ENCODE measurements at places on chromosomes 1 and 21.
A peak's percentile ranks its signal among the peaks of the same experiment; 100 is the strongest.

GRCh38 chr1:91774520-91775203, 111.3 kb downstream of the TGFBR3 start:
- no peak for DNase-seq

DNA sequence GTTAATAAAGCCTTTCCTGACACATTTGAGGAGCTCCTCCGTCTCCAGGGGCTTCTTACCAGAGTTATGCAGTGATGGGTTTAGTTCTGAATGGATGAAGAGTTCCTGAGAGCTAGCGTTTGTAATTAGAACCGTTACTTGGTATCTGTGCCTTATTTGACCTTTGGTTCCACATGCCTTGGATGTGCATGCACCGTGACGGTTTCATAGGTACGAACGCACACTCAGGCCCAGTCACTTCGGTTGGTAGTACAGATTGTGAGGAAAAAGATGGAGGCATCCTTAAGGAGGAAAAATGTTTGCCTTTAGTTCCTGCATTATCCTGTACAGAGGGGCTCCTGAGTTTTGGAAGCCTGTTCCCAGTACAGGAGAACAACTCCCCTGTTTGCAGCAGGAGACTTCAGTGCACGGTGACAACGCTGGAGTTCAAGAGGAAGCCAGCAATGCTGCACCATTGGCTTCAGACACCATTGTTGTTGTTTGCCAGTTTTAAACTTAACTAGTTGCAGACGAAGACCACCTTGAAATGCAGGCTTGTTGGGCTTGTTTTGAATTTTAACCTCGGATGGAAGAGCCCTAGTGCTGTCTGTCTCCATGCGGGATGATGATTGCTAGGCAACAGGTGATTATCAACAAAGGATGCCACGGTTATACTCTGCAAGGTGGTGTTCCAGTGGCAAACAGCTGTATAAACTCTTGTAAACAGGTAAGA, 8.2 kb downstream of the RBM15 start:
- no peak for DNase-seq

DNA sequence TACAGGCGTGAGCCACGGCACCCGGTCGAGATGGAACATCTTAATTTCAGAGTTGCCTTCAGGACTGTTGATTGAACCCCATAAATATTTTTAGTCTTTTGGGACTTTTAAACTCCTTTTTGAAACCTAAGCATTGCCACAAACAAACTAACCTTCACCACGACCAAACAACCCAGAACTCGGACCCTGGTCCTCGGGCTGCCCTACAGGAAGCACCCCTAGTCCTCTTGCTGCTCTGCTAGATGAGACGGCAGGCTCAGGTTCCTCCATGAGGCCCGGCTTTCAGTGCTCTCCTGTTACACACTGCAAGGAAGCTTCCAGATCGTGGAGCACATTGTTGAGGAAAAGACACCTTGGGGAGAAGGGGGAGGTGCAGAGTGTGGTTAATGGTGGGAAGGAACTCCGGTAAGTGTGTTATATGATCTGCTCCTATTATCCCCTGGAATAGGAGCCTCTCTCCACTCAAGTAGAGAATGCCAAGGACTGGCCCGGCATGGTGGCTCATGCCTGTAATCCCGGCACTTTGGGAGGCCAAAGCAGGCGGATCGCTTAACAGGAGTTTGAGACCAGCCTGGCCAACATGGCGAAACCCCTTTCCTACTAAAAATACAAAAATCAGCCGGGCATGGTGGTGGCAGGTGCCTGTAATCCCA, 5.7 kb downstream of the EPHX1 start:
- no peak for DNase-seq

GRCh38 chr1:206770531-206771337, at the start of gene IL19:
Gene IL19 (plus strand): TSS chr1:206770773. CDS start chr1:206836663, 65,890 bp downstream.
- DNase-seq, result no peak

DNA sequence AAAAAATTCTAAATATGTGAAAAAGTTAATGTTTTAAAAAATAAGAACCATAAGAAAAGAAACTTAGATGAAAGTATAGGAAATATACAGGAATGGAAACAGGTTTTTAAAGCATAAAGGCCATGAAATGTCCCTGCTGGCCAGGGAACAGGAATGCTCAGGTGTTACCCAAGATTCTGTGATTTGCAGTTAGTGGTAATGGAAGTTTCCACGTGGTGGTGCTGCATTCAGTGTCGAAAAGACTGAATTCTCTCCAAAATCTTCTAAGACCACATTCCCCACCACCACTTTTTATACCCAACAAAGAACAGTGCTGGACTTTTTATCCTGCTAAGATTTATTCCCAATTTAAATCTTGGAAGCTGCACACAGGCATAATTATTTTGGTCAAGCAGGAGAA, 126.2 kb downstream of the PRRX1 start:
- no peak for DNase-seq

DNA sequence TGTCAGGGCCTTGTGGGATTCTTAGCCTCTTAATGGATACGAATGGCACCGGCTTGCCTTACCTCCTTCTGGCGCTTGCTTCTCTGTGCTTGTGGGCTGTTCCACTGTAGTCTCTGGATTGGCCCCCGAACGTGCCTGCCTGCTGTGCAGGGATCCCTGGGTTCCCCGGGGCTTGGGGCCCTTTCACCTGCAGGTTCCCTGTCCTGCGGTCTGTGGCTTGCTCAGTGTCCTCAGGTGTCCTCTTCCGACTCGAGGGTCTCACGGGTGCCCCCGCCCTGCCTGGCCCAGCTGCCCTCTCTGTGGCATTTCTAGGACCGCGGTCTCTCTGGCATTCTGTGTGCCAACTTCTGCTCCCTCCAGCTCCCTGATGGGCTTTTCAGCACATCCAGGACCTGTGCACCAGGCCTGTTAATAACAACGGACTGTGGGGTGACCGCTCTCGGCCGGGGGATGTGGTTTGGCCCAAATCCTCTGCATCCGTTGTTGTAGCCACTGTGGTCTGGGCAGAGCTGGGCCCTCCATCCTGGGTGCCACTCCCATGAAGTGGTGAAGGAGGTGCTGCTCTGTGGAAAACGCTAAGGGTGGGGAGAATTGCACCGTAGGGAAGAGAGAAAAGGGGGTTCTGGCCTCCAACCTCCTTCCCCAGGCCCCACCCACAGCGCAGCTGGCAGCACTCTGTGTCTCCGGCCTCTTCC, 12.4 kb downstream of the COL18A1 start:
- no peak for DNase-seq

GRCh38 chr1:11749203-11749689, 12.7 kb upstream of the C1orf167 start:
- peak; percentile 40 for DNase-seq

GRCh38 chr1:145750426-145750825, 31.1 kb downstream of the CD160 start:
- no peak for DNase-seq

GRCh38 chr1:111454859-111455641, 5.8 kb downstream of the ATP5PB start:
- no peak for DNase-seq

- no peak for DNase-seq
Observed at GRCh38 chr21:42383331-42383730, 12.5 kb downstream of the TMPRSS3 start.

DNA sequence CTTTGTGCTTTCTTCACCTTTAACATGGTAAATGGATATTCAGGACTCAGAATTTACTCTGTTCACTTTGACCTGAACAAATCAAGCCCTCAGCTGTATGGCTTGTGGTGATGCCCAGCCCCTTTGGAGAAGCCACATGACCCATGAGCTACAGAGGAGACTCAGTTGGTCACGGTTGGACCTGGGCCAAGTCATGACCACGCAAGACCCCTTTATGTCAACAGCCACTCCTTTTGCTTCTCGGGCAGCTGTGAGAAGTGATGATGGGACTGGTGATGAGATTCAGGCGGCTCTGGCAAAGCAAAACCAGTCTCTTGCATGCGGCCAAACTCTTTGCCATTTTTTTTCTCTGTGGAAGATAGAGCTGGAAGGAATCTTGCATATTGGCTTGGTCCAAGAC, 96.5 kb upstream of the AJAP1 start:
- no peak for DNase-seq

- no peak for DNase-seq
Observed at GRCh38 chr1:17700945-17701810, 54.0 kb upstream of the ACTL8 start.

DNA sequence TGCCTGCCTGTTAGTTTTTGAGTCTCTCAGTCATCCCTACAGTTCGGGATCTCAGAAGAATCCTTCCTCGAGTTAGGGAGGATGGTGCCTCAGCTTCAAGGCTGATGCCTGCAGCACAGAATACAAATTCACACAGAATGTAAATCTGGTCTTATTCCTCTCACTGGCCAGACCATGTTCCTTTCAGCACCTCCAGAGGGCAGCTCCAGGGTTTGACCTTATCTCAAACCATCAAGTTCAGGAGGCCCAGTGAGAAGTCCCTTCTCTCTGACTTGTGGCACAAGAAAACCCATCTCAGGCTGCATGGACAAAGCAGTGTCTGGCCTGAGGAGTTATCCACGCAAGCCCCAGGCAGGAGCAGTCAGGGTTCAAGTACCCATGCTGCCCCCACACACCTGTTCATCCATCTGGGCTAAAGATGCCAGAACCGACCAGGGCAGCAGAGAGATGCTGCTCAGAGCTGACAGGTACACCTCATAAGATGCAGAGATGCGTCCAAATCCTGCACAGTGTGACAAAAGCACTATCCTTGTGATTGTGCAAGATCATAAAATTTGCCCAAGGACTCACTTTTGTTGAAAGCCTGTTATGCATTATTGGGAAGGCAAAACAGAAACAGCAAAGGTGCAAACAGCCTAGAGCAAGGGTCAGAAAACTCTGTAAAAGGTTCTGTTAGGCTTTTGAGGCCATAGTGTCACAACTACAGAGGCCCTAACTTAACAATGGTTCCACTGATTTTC, 49.8 kb downstream of the BCAR3 start:
- no peak for DNase-seq

GRCh38 chr1:64975127-64975526, 8.8 kb upstream of the JAK1 start:
- no peak for DNase-seq

DNA sequence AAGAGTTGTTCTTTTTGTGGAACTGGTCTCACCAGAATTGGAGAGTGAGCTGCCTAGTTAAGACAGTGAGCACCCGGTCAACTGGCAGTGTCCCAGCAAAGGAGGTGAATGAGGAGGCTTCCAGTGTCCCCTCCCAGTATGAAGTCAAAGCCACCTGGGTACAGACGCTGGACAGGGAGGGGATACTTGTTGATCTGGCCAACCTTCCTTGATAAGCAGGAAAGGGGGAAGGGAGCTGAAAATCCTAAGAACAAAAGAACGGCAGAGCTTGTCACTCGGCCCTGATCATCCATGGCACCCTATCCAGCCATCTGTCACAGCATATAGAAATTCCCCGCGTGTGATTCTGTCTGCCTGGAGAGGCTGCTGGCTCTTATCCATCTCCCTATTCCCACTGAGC, 91.5 kb downstream of the SSBP3 start:
- DNase-seq, result no peak

DNA sequence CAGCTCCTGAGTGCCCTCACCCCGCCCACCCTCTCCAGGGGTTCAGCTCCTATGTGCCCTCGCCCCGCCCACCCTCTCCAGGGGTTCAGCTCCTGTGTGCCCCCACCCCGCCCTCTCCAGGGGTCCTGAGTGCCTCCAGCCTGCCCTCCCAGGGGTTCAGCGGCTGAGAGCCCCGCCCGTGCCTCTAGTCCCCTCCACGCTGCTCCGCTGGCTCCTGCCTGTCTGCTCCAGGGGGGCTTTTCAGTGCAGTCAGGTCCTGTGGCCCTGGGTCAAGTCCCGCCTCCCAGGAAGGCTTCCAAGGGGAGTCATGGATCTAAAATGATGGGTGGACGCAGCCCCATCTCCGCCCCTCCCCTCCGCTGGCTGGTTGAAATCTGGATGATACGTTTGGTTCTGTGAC, 33.8 kb downstream of the SLX9 start:
- DNase-seq, result no peak

GRCh38 chr1:76503100-76503499, 364.2 kb upstream of the ST6GALNAC5 start:
- no peak for DNase-seq

GRCh38 chr1:89876463-89876862, 55.6 kb downstream of the LRRC8D start:
- no peak for DNase-seq

- no peak for DNase-seq
Observed at GRCh38 chr1:185862235-185862634, 128.0 kb downstream of the HMCN1 start.

GRCh38 chr1:108072212-108072611, 107.2 kb upstream of the VAV3 start:
- no peak for DNase-seq

DNA sequence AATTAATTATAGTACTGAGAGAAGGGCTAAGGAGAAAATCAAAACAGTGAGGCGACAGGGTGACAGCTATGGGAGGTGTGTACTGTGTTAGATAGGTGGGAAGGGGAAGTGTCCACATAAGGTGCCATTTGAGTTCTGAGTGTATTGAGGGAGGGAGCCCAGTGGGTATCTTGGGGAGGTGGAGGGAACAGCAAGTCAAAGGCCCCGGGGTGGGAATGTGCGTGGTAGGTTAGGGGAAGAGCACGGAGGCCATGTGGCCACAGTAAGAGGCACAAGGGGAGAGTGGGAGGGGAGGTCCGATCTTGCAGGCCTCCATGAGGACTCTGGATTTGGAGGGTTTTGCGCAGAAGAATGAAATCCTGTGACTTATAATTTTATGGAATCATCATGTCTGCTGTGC, 3.0 kb upstream of the XKR8 start:
- DNase-seq, result no peak

DNA sequence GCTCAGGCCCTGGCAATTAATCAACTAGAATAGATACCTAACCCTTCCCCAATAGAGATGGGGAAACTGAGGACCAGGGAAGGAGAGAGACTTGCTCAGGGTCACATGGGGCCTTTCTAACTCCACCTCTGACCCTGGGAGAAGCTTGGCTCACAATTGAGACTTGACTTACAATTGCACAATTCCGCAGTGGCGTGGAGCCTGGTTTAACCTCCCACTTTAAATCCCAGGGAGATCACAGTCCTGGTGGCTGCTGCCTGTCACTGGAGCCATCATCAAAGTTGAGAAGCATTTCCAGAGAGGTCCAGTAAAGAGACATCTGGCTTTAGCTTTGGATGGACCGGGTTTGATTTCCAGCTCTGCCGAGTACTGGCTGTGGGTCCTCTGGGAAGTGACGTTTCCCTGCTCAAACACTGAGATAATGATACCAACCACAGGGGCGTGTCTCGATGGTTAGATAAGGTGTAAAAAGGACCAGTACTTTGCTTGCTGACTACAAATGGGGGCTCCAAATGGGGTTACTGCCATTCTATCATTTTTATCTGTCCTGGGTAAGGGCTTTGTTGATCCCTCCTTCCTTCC, 39.3 kb downstream of the TRIM62 start:
- no peak for DNase-seq

DNA sequence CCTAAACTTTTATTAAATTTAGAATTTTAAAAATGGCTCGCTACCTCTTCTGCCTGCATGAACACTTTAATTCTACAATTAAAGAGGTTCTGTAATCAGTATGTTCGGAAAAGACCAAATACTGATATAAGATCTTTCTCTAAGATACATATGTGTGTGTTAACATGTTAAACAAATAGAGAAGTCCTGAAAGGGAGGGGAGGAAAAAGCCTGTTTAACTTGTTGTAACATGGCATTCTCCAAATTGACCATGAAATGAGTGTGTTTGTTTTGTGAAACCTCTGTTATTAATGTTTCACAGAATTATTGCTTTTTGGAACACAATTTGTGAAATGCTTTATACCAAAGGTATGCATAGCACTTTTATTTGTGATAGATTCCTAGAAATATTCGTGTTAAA, 77.0 kb downstream of the MARK1 start:
- no peak for DNase-seq

GRCh38 chr1:77446841-77447555, 165.2 kb downstream of the AK5 start:
- no peak for DNase-seq
